ENCODE measurements at places on chromosomes 1 and 21.

DNA sequence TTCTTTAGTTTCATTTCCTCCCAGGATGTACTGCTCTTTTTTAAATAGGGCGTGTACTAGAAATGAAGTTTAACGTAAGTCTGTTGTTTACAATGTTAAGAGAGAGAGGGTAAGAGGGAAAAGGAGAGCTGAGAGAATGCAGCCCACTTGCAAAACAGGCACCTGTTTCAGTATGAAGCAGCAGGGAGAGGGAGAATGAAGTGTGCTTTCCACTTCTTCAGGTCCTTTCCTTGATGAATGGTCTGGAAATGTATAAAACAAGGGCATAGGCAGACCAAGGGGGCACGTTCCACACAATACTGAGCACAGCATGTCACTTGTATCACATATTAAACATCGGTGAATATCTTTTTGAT is 2.0 kb downstream of the KCNA3 start:
- no peak for DNase-seq

DNA sequence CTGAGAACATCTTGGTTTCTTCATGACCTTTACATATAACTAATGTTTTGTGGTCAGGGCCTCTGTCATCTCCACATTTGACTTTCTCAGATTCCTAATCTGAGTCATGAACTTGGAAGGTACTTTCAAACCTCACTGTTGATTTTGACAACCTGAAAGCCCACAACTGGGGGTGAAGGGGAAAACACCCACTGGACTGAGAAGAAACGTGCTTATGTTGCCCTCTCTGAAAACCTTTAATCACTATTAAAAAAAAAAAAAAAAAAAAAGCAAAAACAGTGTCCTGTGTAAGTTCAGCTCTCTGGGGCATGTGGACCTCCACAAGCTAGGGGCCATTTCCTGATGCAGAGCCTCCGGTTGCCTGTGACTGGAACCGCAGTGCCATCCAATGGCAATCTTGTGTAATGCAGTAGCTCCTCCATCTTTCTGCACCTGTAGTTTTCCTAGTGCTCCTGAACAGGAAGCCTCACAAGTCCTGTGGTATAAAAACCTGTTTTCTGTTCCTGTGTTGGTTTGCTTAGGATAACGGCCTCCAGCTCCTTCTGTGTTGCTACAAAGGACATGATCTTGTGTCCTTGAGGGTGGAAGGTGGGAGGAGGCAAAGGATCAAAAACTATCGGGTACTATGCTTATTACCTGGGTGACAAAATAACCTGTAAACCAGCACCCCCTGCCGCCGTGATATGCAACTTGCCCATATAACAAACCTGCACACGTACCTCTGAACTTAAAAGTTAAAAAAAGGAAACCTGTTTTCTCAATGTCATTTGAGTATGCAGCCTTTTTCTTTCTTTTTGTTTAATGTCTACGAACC is 124.5 kb downstream of the ZNF648 start:
- DNase-seq = no peak

DNA sequence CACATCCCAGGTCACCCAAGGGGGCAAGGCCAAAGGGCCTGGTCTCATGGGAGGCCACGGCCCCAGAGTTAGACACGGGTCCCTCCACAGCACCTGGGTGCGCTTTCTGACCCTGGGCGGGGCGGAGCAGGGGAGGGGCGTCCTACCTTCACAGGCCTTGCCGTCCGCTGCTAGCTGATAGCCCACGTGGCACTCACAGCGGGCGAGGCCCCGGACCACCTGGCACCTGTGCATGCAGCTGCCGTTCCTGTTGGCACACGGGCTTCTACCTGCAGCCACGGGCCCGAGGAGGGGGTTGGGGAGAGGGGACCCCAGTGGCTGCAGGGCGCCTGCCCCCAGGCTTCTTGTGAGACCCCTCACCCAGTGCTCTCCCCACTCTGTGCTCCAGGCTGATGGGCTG is 59.9 kb downstream of the ARHGEF16 start:
- DNase-seq = no peak

DNA sequence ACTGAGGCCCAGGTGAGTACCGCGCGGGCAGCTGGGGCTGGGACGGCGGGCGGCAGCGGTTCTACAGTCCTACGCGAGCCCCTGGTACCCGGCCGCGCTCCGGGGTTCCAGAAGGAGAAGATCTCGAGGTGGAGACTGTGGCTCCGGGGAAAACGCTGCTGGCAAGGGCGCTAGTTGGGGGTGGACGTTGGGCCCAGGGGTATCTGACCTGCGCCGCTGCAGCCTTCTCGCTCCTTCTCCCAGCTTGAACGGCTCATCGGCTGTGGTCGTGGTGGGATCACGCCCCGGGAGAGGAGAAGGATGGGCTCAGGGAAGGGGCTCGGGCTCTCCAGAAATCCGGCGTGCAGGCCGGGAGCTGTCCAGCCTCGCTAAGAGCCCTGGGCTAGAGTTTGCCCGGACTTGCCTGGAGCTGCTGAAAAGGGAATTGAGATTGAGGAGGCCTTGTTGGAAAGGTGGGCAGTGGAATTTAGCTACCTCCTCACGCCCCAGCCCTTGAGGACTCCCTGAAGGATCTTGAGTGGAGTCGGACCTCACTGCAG is 1.1 kb upstream of the POU3F1 start:
- peak; percentile 31 for DNase-seq

DNA sequence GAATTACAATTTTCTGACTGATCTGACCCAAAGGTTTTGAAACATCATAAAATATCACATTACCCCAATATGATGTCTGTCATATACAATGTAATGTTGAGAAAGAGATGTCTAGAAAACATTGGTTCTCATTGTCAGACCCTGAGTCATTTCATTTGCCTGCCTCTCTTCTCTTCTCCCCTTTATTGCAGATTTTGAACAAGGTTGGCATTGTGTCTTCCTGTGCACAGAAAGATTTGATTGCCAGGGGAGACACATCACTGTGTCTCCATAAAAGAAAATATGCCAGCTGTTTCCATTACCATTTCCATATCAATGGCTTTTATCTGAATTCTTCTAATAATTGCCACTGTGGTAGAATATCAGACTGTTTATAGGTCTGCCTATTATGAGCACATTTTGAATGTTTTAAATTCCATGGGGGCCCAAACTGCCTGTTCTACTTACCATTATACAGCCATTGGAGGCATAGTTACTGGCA is 65.6 kb downstream of the IFI44 start:
- peak; percentile 43 for DNase-seq

- no peak for DNase-seq
Observed at GRCh38 chr1:147756341-147756740, 4.1 kb downstream of the GJA5 start.

GRCh38 chr1:6756457-6756856 is 28.8 kb upstream of the CAMTA1 start:
- no peak for DNase-seq

DNA sequence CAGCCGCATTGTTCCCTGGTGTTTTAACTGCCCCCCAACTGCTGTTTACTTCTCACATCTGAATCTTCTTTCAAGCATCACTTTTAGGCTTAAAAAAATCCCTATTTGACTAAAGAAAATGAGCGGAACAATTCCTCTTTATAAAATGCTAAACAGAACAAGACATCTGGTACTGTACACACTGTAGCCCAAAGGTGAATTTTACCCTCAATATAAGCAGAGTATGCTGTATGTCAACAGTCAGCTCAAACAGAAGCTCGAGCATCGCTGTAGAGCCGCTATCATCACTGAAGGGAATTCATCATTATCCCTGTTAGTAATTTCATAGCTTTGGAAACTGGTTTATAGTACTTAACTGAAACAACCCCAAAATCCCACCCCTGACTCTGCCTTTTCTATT is 85.3 kb downstream of the LRRC8D start:
- no peak for DNase-seq

DNA sequence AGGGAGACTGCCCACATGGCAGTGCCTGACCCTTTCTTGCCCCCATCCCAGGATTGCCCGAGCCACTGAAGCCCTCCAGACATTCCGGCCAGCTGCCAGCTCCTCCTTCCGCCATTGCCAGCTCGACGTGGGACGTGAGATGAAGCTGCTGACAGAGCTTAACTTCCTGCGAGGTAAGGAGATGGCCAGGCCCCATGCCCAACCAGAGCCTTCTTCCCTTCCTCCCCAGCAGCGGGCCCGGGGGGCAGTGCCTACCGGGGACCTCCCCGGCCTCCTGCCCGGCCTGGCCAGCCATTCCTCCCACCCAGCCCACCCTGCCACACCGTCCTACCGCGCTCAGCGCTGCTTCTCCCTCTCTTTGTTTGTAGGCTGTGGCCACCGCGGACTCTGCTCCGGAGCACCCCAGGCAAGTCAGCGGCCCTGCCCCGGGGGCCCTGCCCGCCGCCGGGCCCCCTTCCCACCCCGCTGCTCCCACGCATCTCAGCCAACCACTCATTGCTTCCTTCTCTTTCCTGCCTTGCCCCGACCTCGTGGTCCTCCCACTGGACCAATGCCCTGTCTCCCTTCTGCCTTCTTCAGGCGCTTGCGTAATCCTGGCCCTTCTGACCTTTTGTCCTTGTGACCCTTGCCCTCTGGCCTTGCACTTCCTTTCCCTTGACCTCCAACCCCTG is 4.9 kb downstream of the TRIM46 start:
- no peak for DNase-seq

- no peak for DNase-seq
Observed at GRCh38 chr1:155984341-155984740, 6.0 kb upstream of the ARHGEF2 start.

- DNase-seq = no peak
Observed at GRCh38 chr1:78834201-78834741, 172.3 kb downstream of the ADGRL4 start.

- no peak for DNase-seq
Observed at GRCh38 chr1:88735382-88735781, 51.3 kb downstream of the PKN2 start.

- no peak for DNase-seq
Observed at GRCh38 chr21:43211072-43211759, 42.4 kb downstream of the CRYAA start.

DNA sequence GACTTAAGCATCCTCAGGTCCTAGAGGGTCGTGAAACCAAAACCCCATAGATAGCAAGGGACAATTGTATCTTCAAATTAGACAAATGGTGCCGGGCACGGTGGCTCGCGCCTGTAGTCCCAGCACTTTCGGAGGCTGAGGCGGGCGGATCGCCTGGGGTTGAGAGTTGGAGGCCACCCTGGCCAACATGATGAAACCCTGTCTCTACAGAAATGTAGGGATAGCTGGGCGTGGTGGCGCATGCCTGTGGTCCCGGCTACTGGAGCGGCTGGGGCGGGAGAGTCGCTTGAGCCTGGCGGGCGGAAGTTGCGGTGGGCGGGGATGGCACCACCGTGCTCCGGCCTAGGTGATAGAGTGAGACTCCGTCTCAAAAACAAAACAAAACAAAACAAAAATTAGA is 780.6 kb downstream of the BRINP3 start:
- no peak for DNase-seq

- DNase-seq = peak; percentile 98
Observed at GRCh38 chr1:113978863-113979702, at the start of gene OLFML3. Gene OLFML3 (plus strand): TSS chr1:113979474. CDS start chr1:113979517, 43 bp downstream.

DNA sequence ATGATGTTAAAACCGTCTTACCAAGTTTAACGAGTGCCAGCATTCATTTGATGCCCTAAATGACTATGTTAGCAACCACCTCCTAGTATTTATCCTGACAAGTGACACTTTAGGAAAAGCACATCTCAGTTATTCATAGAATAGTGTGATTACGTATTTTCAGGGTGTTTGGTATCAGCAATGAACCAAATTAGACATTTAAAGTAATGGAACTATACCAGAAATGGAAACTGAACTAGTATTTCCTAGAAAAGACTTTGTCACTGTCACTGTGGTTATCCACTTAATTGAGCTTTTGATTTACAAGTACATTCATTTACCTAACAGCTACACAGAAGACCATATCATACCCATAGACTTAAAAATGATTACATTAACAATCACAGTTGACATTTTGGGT is 3.6 kb upstream of the IL12RB2 start:
- DNase-seq = no peak

DNA sequence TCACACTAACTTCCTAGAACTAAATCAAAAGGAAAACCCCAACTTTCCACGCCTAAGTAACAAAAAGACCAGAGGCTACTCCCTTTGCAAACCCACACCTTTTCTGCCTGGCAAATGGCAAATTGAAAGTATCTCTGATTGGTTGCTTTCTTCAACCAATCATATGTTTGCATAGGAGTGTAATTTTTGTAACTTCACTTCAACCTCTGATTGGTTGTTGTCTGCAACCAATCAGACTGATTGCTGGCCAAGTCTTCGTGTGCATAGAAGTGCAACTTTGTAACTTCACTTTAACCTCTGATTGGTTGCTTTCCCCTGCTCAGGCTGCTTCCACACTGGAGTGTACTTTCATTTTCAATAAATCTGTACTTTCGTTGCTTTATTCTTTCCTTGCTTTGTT is 36.9 kb upstream of the PADI2 start:
- peak; percentile 31 for DNase-seq

DNA sequence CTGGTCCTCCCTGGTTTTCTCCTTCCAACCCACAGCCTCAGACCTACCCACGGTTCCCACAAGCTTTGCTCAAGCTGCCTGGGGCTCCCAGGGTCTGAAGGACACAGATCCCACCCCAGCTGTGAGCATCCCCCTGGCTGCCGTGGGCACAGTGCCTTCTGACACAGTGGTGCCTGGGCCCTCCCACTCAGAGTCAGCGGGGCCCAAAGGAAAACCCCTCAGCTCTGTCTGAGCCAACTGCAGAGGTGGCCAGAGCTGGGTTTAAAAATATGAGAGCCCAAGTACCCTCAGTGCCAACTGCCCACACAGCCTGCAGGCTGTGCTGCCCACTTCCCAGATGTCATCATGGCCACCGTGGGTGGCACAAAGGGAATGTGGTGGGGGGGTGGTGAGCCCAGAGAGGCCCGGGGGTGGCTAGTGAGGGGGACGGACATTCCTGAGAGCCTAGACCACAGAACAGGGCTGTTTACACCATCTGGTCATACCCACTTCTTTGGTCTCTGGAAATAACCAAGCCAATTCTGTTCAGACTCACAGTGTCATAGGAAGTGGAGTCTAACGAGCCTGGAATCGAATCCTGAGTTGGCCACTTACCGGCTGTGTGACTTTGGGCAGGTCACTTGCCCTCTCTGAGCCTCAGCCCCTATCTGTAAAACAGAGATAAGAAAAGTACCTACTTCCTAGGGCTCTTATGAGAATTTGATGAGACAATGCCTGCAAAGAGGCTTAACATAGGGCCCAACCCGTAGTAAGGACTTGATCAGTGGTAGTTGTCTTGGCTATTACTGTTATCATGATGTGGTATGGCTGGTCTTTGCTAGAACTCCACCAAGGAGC is 85.5 kb downstream of the CAMK2N1 start:
- DNase-seq = no peak

GRCh38 chr1:97588772-97589171 is 332.1 kb downstream of the DPYD start:
- no peak for DNase-seq

- DNase-seq = no peak
Observed at GRCh38 chr1:223211323-223211985, 68.4 kb upstream of the TLR5 start.

- no peak for DNase-seq
Observed at GRCh38 chr1:55886856-55887712, 671.9 kb upstream of the USP24 start.

GRCh38 chr1:236750928-236751327 is 44.2 kb upstream of the MTR start:
- no peak for DNase-seq
